ENCODE measurements at places on chromosomes 11 and 22.
A peak's percentile ranks its signal among the peaks of the same experiment; 100 is the strongest.

DNA sequence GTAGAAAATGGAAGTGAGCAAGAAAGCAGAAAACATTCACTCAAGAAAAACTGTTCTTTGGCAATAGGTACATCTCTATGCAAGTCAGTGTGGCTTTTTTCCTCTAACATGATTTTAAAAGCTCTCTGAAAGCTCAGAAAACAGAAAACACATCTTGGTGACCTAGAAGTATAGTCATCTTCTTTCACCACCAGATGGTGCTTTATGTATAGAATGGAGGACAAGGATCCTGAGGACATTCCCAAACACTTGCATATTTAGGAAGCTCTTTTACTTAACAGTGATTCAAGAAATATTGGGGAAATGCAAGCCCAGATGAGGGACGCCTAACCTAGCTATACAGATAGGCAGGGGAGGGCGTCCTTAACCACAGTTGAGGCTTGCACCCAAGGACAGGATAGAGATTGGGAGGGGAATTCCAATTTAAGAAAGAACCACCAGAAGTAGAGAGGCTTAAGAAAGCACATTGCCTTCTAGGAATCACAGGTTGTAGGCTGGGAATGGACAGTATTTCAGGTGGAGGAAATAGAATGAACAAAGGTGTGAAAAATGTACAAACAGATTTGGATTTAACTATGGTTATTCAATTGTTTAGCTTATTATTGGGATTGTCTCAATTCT lies 13.8 kb upstream of the CCDC81 start:
- DNase-seq = peak; percentile 27

GRCh38 chr11:3747704-3748103 lies 49.6 kb downstream of the NUP98 start:
- DNase-seq = peak; percentile 64

DNA sequence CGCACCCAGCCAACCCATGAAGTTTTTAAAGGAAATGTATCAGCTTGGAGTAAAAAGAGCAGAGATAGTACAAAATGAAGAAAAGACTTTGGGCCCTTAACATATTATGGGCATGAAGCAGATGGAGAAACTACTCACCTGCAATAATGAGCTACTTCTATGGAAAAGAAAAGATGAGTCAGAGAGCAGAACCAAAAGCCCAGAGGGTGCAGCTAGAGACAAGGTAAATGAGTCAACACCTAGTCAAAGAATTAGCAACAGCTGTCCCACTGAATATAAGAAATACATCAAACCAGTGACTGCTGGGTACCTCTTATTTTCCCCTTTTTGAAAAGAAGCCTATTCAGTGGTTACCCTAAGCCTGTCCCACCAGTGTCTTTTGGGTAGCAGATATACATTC lies 61.8 kb downstream of the RPL27A start:
- peak; percentile 44 for DNase-seq

- DNase-seq = peak; percentile 21
Observed at GRCh38 chr11:45110562-45110961, 35.9 kb upstream of the PRDM11 start.

- DNase-seq = no peak
Observed at GRCh38 chr11:75717608-75718418, at the start of gene MOGAT2. Gene MOGAT2 (plus strand): TSS chr11:75717838. CDS start chr11:75717889, 51 bp downstream.

DNA sequence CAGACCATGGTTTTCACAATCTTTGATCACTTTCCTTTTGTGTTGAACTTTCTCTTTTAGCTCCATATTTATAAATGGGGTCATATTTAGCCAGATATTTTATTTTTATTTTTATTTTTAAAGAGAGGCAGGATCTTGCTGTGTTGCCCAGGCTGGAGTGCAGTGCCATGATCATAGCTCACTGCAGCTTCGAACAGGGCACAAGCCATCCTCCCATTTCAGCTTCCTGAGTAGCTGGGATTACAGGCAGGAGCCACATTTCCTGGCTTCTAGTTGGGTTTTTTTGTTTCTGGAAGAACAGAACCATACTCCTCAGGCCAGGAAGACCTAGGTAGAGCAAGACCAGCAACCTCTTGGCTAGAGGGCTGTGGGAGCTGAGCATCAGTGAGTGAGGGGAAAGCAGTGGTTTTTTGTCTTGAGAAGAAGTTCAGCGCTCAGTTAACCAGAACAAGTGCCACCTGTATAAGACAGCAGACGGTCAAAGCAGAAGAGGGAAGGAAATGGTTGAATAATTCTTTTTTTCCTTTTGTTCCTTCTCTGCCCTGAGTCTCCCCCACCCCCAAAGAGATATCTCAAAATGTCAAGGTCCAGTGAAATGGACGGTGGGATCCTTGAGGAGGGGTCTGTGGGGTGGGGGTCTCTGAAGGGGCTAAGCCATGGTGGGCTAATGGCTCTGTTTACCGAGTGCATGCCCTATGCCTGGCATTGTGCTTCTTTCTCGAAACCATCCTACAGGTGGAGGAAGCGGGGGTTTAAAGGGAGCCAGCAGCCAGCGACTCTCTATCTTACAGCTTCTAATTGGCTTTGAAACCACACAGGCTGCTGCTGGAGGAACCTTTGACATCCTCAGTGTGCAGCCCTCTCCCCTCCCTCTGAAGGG lies 63.0 kb downstream of the PTPRJ start:
- no peak for DNase-seq

GRCh38 chr11:113664069-113664980 lies 41.8 kb downstream of the TMPRSS5 start:
- DNase-seq = peak; percentile 93

DNA sequence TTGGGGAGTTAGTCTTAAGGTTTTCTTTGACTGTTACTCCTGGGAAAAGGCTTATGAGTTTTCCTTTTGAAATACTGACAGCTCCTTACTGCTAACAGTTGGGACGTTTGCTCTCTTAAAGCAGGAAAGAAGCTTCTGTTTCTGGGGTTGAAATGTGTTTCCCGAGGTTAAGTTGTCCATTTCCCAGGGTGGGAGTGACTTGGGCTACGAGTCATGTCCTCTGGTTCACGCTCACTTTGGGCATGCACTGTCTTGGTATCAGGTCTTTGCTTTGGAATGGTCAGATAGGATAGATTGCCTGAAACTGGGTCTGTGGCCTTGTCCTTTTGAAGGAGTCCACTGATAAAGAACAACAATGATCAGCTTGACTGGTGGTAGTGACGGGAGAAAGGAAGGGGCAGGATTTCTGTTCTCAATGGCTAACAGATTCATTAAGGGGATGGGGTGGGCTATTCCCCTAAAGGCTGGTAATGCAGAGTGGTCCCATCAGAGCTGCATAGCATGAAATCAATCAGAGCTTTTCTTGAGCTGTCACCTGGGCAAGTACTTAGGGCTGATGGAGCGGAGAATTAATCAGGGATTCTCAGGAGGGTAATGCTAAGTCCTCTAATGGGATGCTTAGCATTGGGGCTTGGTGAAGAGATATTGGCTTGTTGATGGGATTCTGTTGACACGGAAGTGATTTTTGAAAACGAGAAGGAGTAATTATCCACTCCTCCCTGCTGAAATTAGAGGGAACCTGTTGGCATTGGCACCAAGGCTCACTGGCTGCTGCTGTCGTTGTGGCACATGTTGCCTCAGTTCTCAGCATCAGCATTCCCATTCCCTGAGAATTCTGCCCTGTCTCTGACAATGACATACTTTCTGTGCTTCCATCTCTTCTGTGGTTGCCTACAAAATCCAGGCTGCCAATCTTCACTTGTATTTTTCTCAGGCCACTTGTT lies 81.6 kb downstream of the TEAD1 start:
- no peak for DNase-seq

- DNase-seq = peak; percentile 11
Observed at GRCh38 chr11:130691581-130691980, 224.7 kb downstream of the SNX19 start.

DNA sequence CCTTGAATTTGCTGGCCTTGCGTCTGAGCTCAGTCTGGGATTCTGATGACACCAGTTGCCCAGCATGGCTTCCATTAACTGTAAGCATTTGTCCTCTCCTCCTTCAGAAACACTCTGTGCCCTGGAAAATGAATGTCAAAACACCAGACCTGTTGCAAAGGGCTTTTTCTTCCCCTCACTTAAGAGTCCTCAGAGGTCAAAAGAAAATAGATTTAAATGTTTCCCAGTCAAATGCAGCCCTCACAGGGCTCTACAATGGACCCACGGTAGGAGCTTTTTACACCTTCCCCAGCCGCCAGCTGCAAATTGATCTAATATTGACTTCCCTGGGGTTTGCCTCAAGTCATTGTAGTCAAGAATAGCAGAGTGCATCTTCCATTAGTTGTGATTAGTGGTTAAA lies 332.2 kb downstream of the INSC start:
- no peak for DNase-seq

- DNase-seq = peak; percentile 69
Observed at GRCh38 chr11:122917311-122917710, 34.8 kb downstream of the JHY start.

DNA sequence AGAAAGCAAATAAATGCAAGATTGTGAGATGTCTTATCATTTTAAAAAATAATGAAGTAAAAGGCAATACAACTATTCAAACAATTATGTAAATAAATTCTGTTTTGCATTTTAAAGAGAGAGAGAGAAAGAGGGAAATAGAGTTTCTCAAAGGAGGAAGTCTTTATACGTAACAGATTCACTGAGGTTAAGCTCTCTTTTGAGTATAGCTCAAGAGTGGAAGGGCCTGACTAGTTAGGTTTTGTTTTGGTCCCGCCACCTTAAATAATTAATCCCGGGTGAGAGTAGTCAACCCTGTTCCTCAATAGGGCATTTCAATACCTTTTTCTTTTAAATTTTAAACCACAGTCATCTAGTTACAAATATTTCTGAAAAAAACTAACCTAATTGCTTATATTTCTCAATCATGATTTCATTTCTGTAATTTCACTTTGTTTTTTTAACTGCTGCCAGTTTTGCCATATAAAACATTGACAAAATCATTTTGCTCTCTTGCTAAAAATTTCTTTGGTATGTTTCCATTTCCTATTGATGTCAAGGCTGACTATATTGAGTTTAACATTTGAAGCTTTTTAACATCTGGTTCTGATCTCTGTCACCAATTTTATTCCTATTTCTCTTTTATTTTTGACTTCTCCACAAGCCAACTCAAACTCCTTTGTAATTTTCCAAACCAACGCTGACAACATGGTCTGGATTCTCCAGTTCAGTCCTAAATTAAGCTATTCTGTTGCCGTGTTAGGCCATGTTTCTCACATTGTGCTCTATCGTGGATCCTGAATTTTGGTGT lies 10.3 kb downstream of the OR10D3 start:
- DNase-seq = no peak

GRCh38 chr11:63875506-63876065 lies 36.7 kb downstream of the MARK2 start:
- no peak for DNase-seq

GRCh38 chr11:128195057-128195751 lies 392.2 kb downstream of the ETS1 start:
- no peak for DNase-seq

- no peak for DNase-seq
Observed at GRCh38 chr11:61609000-61609979, 28.4 kb upstream of the SYT7 start.

GRCh38 chr11:18614667-18615066 lies 15.1 kb downstream of the MISFA start:
- no peak for DNase-seq

DNA sequence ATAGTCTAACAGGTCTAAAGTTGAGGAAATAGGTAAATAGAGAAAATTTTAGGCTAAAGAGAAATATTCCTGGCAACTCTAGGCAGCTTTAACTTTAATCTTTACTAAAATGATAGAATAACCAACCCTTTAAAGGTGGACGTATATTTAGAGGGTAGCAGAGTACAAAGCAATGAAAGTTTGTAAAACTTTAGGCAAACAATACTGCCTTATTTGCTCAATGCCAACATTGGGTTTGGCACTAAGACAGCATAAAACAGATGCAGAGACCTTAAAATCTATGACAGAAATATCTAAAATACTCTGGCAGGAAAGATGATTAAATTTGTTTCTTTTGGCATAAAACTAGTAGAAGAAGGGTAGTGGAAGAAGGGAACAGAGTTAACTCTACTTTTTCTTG lies 70.7 kb downstream of the EMSY start:
- no peak for DNase-seq

GRCh38 chr11:43067681-43068080 lies 244.1 kb upstream of the API5 start:
- DNase-seq = no peak

- no peak for DNase-seq
Observed at GRCh38 chr22:46812034-46812605, 49.7 kb downstream of the TBC1D22A start.

DNA sequence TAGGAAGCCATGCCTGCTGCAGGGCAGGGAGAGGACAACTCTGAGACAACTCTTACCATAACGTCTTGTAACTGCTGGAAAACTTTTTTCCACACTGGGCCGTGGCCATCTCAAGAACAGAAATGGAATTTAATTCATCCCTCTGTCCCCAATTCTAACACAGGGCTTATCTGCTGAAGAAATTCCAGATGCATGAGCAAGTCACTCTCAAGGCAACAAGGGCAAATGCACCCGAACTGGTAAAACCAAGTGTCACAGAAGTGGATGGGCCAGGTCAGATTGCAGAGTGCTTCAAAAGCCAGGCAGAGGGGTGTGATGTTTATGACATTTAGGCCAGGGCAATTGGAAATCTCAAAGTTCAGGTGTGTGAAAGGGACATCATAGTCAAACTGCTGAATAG lies 7.4 kb downstream of the SMPD1 start:
- DNase-seq = peak; percentile 52

DNA sequence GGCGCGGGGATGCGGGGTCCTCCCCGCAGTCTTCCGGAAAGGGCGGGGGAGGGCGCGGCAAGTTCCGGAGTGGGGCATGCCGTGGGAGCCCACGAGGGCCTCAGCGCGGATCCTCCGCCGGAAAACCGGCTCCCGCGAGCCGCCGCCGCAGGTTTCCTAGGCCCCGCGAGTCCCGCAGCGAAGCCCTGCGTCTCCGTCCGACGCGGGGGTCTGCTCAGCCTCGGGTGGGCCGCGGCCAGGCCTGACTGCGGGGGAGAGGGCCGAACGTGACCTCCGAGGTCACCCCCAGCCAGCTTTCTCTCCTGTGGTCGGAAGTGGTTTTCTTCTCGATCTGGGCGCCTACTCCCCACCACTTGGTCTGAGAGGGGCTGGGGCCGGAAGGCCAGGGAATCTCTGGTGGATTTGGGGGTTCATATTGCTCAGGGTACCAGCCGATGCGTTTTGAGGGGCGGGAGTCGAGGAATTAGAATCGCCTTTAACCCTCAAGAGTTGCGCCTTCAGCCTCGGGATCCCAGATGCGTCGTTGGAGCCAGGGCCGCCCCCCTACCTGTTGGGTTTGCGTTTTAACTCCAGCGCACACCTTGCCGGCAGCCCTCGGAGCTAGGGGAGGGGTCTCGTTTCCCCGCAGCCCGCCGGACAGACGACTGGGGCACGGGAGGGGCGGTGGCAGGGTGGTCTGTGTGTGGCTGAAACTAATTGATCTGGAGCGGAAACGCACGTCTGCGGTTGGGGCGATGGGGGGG lies 3.6 kb upstream of the CCND1 start:
- DNase-seq = no peak

- DNase-seq = peak; percentile 23
Observed at GRCh38 chr11:95453616-95454171, 222.7 kb upstream of the SESN3 start.
